Nephron progenitor cell (in vitro differentiated cells): ENCODE measurements at places on chromosomes 2 and 18.

DNA sequence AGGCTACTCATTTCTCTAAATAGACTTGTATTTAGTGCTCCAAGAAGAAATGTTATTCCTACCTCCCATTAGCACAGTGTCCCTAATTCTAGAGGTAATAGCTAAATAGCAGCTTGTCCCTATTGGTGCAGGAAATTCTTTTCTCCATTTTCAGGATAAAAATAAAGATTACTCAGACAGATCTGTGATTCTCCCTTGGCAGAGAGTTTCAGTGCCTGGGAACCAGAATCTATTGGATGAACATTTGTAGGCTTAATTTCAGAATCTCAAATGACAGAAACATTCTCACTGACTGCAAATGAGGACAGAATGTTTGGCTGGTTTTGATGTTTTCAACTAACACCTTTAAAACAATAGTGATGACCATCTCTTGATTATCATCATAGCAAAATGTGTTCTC, 33.3 kb upstream of the LGALSL start:
- DNase-seq, result no peak
- peaks cover 6% of the 10 kb centered on the region for H3K27me3 ChIP-seq
- H3K4me3 ChIP-seq, result no peak overlapping the region
- H3K4me1 ChIP-seq, result peaks cover 41% of the 10 kb centered on the region
- no peaks in the 10 kb centered on the region for H3K36me3 ChIP-seq

- DNase-seq, result no peak
- H3K27ac ChIP-seq, result no peak overlapping the region
- no peaks in the 10 kb centered on the region for H3K36me3 ChIP-seq
- H3K27me3 ChIP-seq, result peaks cover 2% of the 10 kb centered on the region
Observed at GRCh38 chr2:202017940-202018339, 15.7 kb upstream of the FZD7 start.

- DNase-seq, result no peak
- H3K27ac ChIP-seq, result no peak overlapping the region
- no peak overlapping the region for H3K4me3 ChIP-seq
- no peaks in the 10 kb centered on the region for H3K4me1 ChIP-seq
- H3K36me3 ChIP-seq, result no peaks in the 10 kb centered on the region
Observed at GRCh38 chr2:191804766-191805165, 42.1 kb downstream of the CAVIN2 start.

GRCh38 chr2:162731917-162732804, 106.4 kb downstream of the KCNH7 start:
- no peak overlapping the region for H3K27ac ChIP-seq
- no peaks in the 10 kb centered on the region for H3K36me3 ChIP-seq
- peaks cover 3% of the 10 kb centered on the region for H3K27me3 ChIP-seq
- DNase-seq, result no peak
- H3K4me1 ChIP-seq, result no peaks in the 10 kb centered on the region

GRCh38 chr2:27954221-27954673, 63.7 kb downstream of the BABAM2 start:
- H3K27ac ChIP-seq, result no peak overlapping the region
- H3K36me3 ChIP-seq, result peaks cover 18% of the 10 kb centered on the region
- H3K4me1 ChIP-seq, result peaks cover 12% of the 10 kb centered on the region
- H3K27me3 ChIP-seq, result peaks cover 3% of the 10 kb centered on the region
- no peak overlapping the region for H3K4me3 ChIP-seq
- no peak for DNase-seq

- peaks cover 66% of the 10 kb centered on the region for H3K36me3 ChIP-seq
- H3K4me1 ChIP-seq, result no peaks in the 10 kb centered on the region
- no peak for DNase-seq
- no peak overlapping the region for H3K4me3 ChIP-seq
- H3K27me3 ChIP-seq, result no peaks in the 10 kb centered on the region
- no peak overlapping the region for H3K27ac ChIP-seq
Observed at GRCh38 chr2:138559641-138560040, 58.1 kb downstream of the SPOPL start.

- no peak for DNase-seq
- no peak overlapping the region for H3K4me3 ChIP-seq
- no peaks in the 10 kb centered on the region for H3K36me3 ChIP-seq
- H3K4me1 ChIP-seq, result peaks cover 11% of the 10 kb centered on the region
Observed at GRCh38 chr18:56921896-56922480, 224.9 kb upstream of the BOD1L2 start.

DNA sequence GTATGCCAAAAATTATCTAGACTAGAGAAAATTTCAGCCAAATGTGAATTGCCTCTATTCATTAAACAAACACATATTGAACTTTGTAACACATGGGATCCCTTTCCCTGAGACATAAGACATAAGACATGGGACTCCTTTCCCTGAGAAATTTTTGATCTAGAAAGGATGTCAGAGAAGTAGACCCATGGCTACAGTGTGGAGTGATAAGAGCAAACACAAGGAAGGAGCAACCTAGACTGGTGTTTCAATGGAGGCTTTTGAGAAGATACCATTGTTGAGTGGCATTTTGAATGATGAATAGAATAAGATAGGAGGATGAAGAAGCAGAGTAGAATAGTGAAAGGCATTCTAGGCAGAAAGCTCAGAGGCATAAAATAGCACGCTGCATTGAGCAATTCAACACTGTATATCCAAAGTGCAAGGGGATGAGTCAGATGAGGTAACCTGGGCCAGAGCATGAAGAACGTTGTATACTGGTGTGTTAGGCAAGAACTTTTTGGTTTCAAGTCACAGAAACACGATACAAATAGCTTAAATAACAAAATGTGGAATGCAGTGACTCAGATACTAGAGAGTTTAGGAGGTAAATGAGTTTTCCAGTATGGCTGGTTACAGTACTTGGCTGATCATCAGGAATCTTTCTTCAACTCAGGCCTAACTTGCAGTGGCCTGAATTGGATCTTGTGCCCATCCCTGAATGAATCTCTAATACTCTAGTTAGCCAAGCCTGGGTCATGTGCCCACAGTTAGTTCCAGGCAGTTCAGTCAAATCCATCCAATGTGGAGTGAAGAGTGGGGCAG, 129.8 kb upstream of the TANK start:
- H3K36me3 ChIP-seq, result no peaks in the 10 kb centered on the region
- H3K4me1 ChIP-seq, result no peaks in the 10 kb centered on the region
- H3K4me3 ChIP-seq, result no peak overlapping the region
- no peak for DNase-seq
- no peak overlapping the region for H3K27ac ChIP-seq

DNA sequence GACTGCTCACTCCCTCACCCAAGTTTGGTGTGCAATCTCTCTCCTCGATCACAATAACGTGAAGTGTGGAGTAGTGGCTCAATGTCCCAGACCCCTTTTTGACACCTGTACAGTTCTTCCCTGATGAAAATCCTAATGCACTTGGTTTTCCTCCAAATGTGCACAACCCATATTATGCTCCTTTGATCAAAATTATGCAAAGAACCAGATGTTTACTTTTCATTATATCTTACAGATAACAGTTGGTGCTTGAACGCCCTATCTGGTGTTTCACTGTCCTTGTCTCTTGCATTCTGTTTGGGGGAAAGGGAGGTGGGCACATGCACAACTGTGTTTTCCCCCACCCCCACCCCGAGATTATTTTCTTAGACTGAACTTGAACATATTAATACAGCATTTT, 85.0 kb upstream of the CREB1 start:
- H3K36me3 ChIP-seq, result no peaks in the 10 kb centered on the region
- H3K27me3 ChIP-seq, result no peaks in the 10 kb centered on the region
- H3K4me1 ChIP-seq, result no peaks in the 10 kb centered on the region

GRCh38 chr2:176157499-176158185, 535 bp downstream of the HOXD3 start:
- H3K27ac ChIP-seq, result peak overlapping the region; percentile 98
- peak; percentile 80 for DNase-seq
- H3K27me3 ChIP-seq, result no peaks in the 10 kb centered on the region
- peaks cover 91% of the 10 kb centered on the region for H3K4me1 ChIP-seq

- no peak overlapping the region for H3K27ac ChIP-seq
- H3K4me1 ChIP-seq, result no peaks in the 10 kb centered on the region
- no peak overlapping the region for H3K4me3 ChIP-seq
- no peak for DNase-seq
Observed at GRCh38 chr18:54794823-54795222, 33.5 kb upstream of the RAB27B start.

- no peak overlapping the region for H3K27ac ChIP-seq
- no peaks in the 10 kb centered on the region for H3K36me3 ChIP-seq
- DNase-seq, result no peak
- H3K4me1 ChIP-seq, result no peaks in the 10 kb centered on the region
Observed at GRCh38 chr2:17626986-17627385, 86.5 kb downstream of the VSNL1 start.

- no peak overlapping the region for H3K27ac ChIP-seq
- no peaks in the 10 kb centered on the region for H3K36me3 ChIP-seq
- peaks cover 15% of the 10 kb centered on the region for H3K27me3 ChIP-seq
- no peaks in the 10 kb centered on the region for H3K4me1 ChIP-seq
- DNase-seq, result no peak
Observed at GRCh38 chr18:2642771-2643170, 12.8 kb upstream of the SMCHD1 start.

- H3K27me3 ChIP-seq, result peaks cover 11% of the 10 kb centered on the region
- H3K27ac ChIP-seq, result peak overlapping the region; percentile 4
- H3K4me1 ChIP-seq, result peaks cover 15% of the 10 kb centered on the region
- no peak for DNase-seq
- no peaks in the 10 kb centered on the region for H3K36me3 ChIP-seq
- H3K4me3 ChIP-seq, result no peak overlapping the region
Observed at GRCh38 chr2:61670591-61671501, 132.7 kb upstream of the XPO1 start.

- peaks cover 9% of the 10 kb centered on the region for H3K4me1 ChIP-seq
- H3K4me3 ChIP-seq, result no peak overlapping the region
- no peak for DNase-seq
- no peaks in the 10 kb centered on the region for H3K27me3 ChIP-seq
- H3K36me3 ChIP-seq, result no peaks in the 10 kb centered on the region
Observed at GRCh38 chr18:54169431-54170403, 54.8 kb downstream of the MBD2 start.

DNA sequence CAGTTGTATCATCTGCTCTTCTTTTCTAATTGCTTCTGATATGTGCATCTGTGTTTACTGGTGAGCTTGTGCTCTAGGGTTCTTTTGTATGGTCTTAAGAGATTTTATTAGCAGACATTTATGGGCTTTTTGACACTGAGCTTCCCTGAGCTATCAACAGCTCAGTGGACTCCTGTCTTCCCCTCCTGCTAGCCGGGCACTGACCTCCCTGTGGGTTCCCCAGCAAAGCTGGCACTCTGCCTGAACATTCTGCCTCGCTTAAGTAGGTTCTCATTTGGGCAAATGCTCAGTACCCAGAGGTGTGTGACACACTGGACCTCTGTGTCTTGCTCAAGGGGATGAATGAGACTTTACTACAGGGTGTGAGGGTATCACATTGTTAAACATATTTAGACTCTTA, 15.8 kb downstream of the TRAF3IP1 start:
- H3K27ac ChIP-seq, result no peak overlapping the region
- H3K27me3 ChIP-seq, result no peaks in the 10 kb centered on the region
- no peak overlapping the region for H3K4me3 ChIP-seq
- peaks cover 11% of the 10 kb centered on the region for H3K4me1 ChIP-seq

DNA sequence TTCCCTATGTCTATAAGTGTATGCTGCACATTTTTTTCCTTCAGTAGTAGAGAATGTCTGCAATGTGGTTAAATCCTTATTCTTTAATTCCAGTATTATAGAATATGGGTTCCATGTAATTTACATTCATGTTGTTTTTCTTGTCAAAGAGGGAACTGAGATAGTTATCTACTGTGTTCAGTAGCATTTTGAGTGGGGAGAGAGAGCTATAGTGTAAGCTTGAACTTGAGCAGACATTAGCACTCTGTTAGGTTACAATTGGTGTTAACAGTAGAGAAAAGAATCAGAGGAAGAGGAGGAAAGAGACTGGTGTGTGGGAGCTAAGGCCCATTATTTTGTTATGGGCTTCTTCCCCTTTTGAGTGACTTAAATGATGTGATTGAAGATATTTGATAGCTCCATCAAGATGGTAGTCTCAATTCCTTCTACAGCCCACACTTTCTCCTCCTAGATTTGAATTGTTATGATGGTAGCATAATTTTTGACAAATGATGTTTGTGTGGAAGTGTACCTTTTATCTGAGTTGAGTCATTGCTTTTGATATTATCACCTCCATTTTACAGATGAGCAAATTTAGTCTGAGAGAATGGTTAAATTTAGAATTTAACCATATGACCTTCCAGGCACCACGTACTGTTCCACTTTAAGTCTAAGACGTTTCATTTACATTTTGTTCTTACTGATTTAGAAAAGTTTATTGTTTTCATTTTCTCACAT, 71.3 kb downstream of the FMNL2 start:
- H3K27ac ChIP-seq, result no peak overlapping the region
- H3K4me3 ChIP-seq, result peak overlapping the region; percentile 1
- H3K36me3 ChIP-seq, result no peaks in the 10 kb centered on the region
- peaks cover 66% of the 10 kb centered on the region for H3K4me1 ChIP-seq

DNA sequence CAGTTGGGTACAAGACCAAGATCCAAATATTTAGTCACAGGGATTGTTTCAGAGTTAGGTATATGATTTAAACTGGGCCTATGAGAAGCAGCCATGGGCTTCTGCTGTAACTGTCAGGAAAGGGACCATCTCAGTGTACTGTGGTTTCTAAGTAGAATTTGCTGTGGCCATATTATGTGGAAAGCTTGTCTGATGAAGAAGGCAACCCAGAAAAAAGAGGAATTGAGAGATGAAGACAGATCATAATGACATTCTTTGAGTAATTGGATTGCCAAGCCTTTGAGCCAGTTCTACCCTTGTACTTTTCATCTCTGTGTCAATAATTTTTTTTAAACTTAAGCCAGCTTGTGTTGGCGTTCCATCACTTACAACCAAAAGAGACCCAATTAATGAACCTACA, 259.6 kb downstream of the NUP35 start:
- no peaks in the 10 kb centered on the region for H3K27me3 ChIP-seq
- no peak overlapping the region for H3K4me3 ChIP-seq
- DNase-seq, result no peak
- no peaks in the 10 kb centered on the region for H3K36me3 ChIP-seq
- no peak overlapping the region for H3K27ac ChIP-seq

GRCh38 chr2:114426756-114427155, 15.7 kb upstream of the DPP10 start:
- H3K4me1 ChIP-seq, result no peaks in the 10 kb centered on the region
- no peak overlapping the region for H3K27ac ChIP-seq
- peaks cover 6% of the 10 kb centered on the region for H3K27me3 ChIP-seq
- DNase-seq, result no peak
- H3K4me3 ChIP-seq, result no peak overlapping the region

DNA sequence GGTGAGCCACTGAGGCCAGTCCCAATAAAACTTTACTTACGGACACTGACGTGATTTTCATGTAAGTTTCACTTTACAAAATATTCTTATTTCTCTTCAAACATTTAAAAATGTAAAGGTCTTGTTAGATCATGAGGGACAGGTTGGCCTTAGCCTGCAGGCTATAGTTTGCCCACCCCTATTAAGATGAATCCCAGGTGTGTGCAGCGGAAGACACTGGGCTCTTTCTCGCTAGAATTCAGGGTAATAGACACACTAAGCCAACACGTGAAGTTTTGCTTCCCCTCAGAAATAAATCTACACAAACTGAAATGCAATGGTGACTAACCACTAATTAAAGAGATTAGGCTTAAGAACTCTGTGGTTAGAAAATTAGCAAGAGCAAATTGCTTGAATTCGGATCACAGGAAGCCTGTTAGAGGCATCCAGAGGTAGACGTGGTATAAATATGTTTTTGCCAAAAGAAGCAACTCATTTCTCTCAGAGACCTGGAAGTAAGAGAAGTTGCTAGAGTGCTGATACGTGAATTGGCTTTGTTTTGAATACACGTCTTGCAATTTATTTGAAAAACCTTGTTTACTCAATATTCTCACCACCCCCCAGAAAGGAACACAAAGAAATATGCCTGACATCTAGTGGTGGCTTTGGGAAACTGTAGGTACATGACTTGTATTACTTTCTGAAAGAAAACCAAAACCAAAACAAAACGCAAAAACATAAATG, 151.6 kb downstream of the DTNB start:
- no peaks in the 10 kb centered on the region for H3K27me3 ChIP-seq
- H3K27ac ChIP-seq, result no peak overlapping the region
- H3K4me3 ChIP-seq, result no peak overlapping the region
- DNase-seq, result no peak
- peaks cover 6% of the 10 kb centered on the region for H3K4me1 ChIP-seq
- peaks cover 3% of the 10 kb centered on the region for H3K36me3 ChIP-seq
